Activated CD8-positive, alpha-beta memory T cell treated with anti-CD3 and anti-CD28 coated beads for 1 hour (primary cell): ENCODE measurements at places on chromosomes 7 and 10.

DNA sequence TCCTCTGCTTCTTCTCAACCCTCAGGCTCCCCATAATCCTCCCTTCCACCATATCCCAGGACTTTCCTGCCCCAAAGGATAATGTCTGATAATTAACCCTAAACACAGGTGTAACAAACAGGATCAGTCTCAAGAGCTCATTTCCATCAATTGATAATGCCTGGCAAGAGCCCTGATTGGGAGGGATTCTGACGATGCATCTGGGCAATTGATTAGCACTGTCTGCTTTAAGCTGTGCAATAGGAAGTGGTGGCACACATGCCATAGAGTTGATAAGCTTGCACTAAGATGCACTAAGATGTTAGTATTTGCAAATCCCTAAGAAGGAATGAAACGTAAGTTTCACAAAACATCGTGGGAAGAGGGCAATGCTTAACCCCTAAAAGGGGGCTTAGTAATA lies 27.4 kb upstream of the EGR2 start:
- no peak for DNase-seq

- no peak for DNase-seq
Observed at GRCh38 chr7:16034353-16034752, 347.9 kb upstream of the MEOX2 start.

GRCh38 chr7:26507108-26507987 lies 215.7 kb downstream of the SNX10 start:
- DNase-seq, result no peak

DNA sequence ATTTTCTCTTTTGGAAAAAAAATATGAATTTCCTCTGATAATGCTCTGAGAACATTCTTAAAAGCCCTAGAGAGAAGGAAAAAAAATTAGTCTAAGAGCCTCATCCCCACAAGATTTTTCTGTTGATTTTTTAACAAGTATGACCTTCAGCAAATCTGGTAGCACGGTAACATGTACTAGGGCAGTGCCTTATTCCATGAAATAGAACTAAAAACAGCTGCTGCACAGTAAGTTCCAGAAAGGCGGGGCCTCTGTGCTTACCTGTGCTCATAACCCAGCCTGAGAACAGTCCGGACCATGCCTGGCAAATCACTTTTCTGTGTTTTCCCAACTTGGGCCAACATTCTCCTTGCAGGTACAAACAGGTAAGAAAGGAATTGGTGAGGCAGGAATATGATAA lies 519.1 kb upstream of the AKR1E2 start:
- DNase-seq, result no peak

GRCh38 chr7:47557694-47558670 lies 23.9 kb downstream of the TNS3 start:
- no peak for DNase-seq

DNA sequence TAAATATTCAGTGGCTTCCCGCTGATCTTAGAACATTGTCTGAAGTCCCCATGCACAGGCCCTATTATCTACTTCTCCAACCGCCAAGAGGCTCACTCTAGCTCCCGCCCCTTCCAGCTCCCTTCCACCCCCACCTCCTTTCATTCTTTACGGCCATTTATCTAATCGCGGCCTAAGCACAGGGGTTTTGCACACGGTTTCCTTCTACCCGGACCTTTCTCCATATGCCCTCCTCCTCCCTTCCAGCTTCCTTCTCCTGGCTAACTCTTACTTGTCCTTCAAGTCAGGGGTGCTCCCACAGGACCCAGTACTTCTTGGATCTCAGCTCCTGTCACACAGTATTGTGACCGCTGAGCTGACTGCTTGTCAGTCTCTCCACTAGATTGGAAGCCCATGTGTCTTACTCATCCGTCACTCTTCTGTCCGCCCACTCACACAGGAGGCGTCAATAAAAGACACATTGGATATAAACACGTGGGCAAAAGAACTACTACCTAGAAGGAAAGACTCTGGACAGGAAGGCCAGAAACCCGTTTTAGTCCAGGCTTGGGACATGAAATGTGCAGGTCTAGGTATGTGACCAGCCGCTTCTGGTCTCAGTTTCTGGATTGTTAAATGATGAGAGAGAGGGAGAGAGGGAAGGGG lies 20.2 kb upstream of the HPS1 start:
- no peak for DNase-seq

- no peak for DNase-seq
Observed at GRCh38 chr7:80210400-80210799, 75.8 kb downstream of the GNAI1 start.

- no peak for DNase-seq
Observed at GRCh38 chr10:12835709-12836108, 165.8 kb downstream of the CCDC3 start.

GRCh38 chr10:85900487-85900886 lies 466.1 kb downstream of the GRID1 start:
- no peak for DNase-seq

DNA sequence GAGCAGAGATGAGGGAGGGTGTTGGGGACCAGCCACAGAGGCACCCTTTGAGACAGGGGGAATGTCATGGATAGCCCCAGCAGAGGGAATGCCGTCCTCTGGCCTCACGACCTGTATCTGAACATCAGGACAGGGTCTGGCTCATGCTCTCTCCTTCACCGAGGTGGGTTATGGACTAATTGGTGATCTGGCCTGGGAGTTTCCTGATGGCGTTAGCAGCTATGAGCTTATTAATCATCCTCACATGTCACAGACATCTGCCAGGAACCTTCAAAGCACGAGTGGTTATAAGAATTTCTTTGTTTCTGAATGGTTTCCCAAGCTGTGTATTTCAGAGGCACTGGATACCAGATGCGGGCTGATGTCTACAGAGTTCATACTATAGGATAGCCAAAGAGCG lies 6.9 kb downstream of the CPA4 start:
- DNase-seq, result no peak

GRCh38 chr7:30074422-30075030 lies 46.3 kb downstream of the PLEKHA8 start:
- no peak for DNase-seq

DNA sequence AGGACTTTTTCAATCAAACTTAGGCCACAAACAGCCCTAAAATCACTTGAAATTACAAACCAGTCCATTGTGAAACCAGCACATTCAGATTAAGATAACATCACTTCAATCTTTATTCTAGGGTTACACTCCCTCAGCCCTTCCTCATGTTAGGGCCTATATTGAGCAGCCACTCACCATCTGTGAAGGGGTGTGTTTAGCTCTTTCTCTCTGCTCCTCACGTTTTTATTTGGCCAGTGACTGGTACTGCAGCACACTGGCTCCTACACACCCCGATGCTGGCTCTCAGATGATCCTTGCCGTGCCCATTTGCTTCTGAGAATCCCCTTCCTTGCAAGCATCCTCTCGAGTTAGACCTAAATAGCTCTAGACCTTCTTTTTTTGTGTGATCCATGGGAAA lies 604.5 kb downstream of the INHBA start:
- DNase-seq, result no peak
